Glomerular endothelial cell (primary cell): ENCODE measurements at places on chromosomes 1 and 21.
A peak's percentile ranks its signal among the peaks of the same experiment; 100 is the strongest.

GRCh38 chr1:65109487-65109886, 38.5 kb upstream of the AK4 start:
- no peak for DNase-seq

- no peak for DNase-seq
These were observed 33.2 kb upstream of the RUNX3 start for GRCh38 chr1:24963099-24963872.

DNA sequence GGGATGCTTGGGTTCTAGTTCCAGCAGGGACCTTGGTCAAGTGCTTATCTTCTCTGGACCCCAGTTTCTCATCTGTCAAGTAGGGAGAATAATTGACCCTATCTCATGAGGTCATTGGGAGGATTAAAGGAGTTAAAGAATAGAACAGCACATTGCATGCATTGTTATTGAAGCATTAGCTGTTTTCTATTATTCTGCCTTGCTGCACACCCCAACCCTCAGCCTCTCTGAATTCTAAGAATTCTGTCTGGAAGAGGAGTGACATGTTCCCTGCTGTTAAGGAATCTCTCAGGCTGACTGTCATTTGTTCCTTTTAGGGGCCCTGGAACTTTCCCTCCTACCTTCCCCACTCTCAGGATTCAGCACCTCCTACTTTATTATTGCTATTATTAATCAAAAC, 73.9 kb downstream of the NENF start:
- DNase-seq = no peak

GRCh38 chr1:182762536-182762935, 27.0 kb upstream of the NPL start:
- no peak for DNase-seq

GRCh38 chr1:181083842-181084605, 4.5 kb upstream of the IER5 start:
- no peak for DNase-seq

- DNase-seq = no peak
These were observed 78.3 kb downstream of the NDUFS5 start for GRCh38 chr1:39104158-39105060.

DNA sequence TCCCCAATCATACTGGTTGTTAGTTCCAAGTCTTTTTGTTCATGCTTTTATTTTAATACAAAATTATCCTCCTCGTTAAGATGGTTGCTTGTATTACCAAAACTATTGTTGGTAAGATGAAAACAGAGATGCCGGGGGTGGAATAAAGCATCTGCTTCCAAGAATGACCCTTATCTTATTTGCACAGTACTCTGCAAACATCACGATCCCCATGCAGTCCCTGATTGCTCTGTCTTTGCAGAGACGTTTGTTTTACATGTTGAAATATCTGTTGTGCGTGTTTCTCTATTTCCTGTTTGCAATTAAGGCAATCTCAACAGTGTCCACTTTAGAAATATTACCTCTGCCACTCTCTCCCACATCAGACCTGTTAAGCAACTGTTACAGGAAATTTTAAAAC, 141.3 kb upstream of the NCAM2 start:
- no peak for DNase-seq

DNA sequence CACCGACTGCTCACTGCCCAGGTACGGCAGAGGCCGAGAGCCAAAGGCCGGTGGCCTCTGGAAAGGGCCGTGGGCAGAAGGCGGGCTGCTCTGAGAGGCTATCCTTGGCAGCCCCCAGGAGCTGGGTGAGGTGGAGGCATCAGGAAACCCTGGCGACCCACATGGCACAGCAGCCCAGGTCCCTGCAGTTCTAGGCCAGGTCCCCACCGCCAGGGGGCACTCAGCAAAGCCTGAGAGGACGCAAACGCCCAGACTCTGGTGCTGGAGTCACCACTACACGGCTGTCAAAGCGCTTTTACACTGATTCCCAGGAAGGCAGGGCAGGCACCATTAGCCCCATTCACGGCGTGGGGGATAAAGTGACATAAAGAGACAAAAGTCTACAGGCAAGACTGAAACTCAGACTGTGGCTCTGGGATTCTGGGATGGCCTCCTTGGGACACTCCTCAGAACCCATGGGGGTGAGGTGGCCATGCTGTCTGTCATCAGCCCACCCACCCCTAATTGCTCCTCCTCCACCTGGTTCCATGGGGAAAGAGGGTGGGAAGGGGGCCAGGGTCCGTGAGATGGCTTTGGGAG, 4.9 kb downstream of the PLEKHG5 start:
- peak; percentile 48 for DNase-seq

DNA sequence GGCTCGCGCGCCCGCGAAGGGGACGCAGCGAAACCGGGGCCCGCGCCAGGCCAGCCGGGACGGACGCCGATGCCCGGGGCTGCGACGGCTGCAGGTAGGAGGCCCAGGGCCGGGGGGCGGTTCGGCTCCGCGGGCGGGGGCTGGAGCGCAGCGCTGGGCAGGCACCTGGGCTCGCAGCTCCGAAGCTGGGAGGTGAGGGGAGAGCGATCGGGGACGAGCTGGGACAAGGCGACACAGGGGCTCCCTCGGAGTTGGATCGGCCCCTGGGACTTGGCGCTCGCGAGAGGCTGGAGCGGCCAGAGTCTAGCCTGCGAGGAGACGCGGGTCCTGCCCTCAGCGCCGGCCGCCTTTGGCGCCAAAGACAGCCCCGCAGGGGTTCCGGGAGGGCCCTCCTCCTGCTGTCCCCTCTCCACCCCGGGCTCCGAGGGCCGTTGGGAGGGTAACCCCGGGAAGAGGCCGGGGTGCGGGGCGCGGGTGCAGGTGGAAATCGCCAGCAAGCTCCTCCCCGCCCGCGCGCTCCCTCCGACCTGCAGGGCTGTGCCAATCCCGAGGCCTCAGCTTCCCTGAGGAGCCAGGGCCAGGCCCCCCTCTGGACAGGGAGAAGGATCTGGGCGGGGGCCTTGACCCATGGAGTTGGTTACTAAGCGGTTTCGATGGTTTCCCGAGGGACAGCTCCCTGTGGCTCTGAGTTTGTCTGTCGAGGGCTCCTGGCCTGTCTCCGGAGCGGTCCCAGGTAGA, 401 bp downstream of the TP73 start:
- no peak for DNase-seq

- no peak for DNase-seq
These were observed 225.7 kb upstream of the AJAP1 start for GRCh38 chr1:4428711-4429110.

DNA sequence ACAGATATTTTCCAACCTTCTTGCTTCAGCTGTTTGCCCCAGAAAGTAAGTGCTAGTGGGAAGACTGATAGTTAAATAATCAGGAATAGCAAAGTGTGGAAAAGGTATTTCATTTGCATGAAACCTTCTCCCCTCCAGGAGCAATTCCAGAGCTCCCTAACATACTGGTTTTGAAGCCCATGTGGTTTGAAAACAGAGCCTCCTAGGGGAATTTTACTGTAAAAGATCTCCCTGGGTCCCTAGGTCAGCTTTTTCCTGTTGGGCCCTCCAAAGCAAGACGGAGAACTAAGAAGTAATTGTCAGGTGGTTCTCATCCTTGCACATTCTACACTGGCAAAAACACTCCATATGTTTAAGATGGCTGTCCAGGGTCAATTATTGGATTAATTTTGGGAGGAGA, 218.7 kb upstream of the FOXD3 start:
- DNase-seq = no peak

DNA sequence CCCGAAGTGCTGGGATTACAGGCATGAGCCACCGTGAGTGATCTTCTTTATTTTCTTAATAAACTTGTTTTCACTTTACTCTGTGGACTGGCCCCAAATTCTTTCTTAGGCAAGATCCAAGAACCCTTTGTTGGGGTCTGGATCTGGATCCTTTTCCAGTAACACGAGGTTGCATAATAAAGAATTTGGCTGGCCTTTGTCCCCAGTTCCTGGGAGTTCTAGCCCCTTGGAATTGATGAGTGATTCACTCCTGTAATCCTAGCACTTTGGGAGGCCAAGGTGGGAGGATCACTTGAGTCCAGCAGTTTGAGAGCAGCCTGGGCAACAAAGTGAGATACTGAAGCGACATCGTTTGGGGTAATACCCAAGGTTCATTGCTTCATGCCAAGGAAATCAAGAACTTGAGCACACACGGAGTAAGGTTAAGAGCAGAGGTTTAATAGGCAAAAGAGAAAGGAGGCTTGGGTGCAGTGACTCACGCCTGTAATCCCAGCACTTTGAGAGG, 2.2 kb upstream of the TOMM20 start:
- no peak for DNase-seq

DNA sequence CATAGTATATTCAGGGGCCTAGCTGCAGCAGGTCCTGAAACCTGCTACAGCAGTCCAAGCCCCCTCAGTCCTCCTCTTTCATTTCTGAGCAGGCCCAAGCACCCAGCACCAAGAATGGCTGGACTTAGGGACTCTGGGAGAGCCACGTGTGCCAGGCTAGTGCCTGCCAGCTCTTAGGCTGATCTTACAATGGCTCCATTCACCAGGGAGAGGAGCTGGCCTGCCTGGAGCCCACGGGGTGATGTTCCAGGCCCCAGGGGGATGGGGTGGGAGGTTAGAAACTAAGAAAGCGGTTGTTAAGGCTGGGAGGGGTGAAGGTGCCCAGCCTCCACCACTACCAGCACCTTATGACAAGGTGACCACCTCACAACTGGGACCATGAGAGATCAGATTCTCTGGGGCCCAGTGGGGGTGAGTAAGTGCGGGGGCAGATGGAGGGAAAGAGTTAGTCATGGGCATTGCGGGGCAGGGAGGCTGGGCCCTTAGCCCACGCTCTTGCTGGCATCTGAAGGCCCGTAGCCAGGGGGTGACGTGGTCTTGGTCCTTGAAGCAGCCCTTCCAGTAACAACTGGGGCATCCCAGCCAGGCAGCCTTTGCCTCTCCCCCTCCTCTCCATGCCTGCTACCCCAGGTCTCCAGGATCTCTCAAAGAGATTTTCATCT, 30.3 kb upstream of the CLIC4 start:
- DNase-seq = no peak

GRCh38 chr1:66294707-66295370, 239.1 kb upstream of the SGIP1 start:
- DNase-seq = no peak

- no peak for DNase-seq
These were observed 14.5 kb upstream of the CDCA8 start for GRCh38 chr1:37677808-37678207.

- DNase-seq = peak; percentile 87
These were observed 273.1 kb upstream of the SNX7 start for GRCh38 chr1:98388441-98388840.

- no peak for DNase-seq
These were observed 32.7 kb upstream of the WASF2 start for GRCh38 chr1:27522432-27523336.

- DNase-seq = no peak
These were observed 77.1 kb downstream of the TOMM20 start for GRCh38 chr1:235051521-235051920.

- DNase-seq = no peak
These were observed 7.9 kb upstream of the ADORA3 start for GRCh38 chr1:111511370-111511769.

- no peak for DNase-seq
These were observed 205.8 kb downstream of the PTPRU start for GRCh38 chr1:29441916-29442668.

GRCh38 chr1:160453443-160453842, 53.1 kb downstream of the VANGL2 start:
- no peak for DNase-seq

DNA sequence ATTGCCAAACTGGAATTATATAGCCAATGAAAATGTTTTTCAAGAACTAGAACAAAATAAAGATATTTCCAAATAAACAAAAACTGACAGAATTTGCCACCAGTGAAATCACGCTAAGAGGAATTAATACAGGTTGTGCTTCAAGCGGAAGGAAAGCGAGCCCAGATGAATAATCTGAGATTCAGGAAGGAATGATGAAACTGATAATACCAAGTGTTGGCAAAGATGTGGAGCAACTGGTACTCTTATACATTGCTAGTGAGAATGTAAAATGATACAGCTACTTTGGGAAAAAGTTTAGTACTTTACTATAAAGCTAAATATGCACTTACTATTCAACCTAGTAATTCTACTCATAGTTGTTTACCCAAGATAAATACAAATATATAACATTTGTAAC, 30.8 kb upstream of the GUCA2B start:
- DNase-seq = no peak

- no peak for DNase-seq
These were observed 70.1 kb upstream of the EFHD2 start for GRCh38 chr1:15339570-15339969.

DNA sequence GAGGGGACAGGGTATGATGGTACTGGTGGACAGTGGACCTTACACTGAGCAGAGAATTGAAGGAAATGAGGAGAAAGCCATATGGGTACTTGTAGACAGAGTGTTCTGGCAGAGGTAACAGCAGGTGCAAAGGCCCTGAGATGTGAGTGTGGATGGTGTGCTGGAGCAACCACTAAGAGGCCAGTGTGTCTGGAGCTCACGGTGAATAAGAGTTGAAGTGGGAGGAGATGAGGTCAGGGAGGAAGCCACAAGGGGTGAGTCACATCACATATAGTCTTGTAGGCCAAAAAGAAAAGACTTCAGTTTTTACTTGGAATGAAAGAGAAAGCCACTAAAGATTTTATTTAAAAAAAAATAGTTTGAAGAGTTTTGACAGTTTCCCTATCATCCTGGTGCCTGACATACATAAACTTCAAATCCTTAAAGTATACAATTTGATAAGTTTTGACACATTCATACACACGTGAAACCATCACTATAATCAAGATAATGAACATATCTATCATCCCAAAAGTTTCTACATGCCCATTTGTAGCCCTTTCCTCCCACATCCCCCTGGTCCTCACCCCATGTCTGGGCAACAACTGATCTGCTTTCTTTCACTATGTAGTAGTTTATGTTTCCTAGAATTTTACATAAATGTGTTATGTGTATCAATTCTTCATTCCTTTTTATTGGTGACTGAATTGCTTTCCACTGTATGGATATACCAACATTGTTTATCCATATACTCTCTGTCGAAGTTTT, 148.4 kb downstream of the GPATCH2 start:
- DNase-seq = peak; percentile 9

GRCh38 chr1:155226188-155226909, 17.9 kb downstream of the MTX1 start:
- no peak for DNase-seq

GRCh38 chr21:17334484-17334883, 178.4 kb upstream of the CXADR start:
- no peak for DNase-seq

DNA sequence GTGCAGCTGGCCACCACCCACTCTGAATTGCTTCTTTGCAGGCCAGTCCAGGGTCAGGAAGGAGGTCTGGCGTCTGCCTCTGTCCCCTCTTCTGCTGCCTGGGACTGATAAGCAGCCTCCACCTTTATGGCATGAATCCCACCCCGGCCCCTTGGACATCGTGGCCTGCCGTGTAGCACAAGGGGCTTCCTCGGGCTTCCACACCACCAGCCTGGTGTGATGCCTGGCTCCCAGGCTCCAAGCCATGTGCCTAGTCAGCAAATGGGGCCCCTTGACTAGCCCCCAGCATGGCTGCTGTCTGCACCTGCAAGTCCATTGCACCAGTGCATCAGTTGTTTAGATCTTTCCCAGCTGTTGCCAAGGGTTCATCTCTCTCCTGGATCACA, 9.9 kb upstream of the ARF1 start:
- DNase-seq = no peak

GRCh38 chr1:109523706-109524105, 14.2 kb upstream of the AMIGO1 start:
- DNase-seq = no peak
